ENCODE measurements at places on chromosomes 13 and 19. TPM values are rescaled to one million over a fixed set of nuclear protein-coding genes. Genes with fewer than 3 reads are reported as not detected.

PTGIR gene
- total RNA-seq = 0.82 TPM

SLC8A2 gene
- 0.30 TPM for total RNA-seq

SIGLEC11 gene
- not detected for total RNA-seq

CEACAM8 gene
- not detected for total RNA-seq

ZNF529 gene
- 9.6 TPM for total RNA-seq

OR7A5 gene
- total RNA-seq = not detected

SIGLEC14 gene
- total RNA-seq = 1.2 TPM

NRTN gene
- total RNA-seq = not detected

LRRC8E gene
- total RNA-seq = 0.08 TPM

PDX1 gene
- total RNA-seq = not detected

SMIM44 gene
- total RNA-seq = not detected

SLC6A16 gene
- total RNA-seq = 0.27 TPM

IGFL1 gene
- total RNA-seq = not detected

C1QTNF9B gene
- total RNA-seq = 1.6 TPM

ZNF799 gene
- 1.9 TPM for total RNA-seq

TSEN34 gene
- 18.2 TPM for total RNA-seq

ELSPBP1 gene
- not detected for total RNA-seq

LGALS4 gene
- total RNA-seq = 2.0 TPM

SIAH3 gene
- not detected for total RNA-seq

HPN gene
- 17.7 TPM for total RNA-seq

STAP2 gene
- total RNA-seq = 0.60 TPM

MCEMP1 gene
- 0.19 TPM for total RNA-seq

PIN1 gene
- 49.6 TPM for total RNA-seq

JAK3 gene
- 0.95 TPM for total RNA-seq

S1PR4 gene
- total RNA-seq = 0.79 TPM

IL27RA gene
- total RNA-seq = 3.7 TPM

ZNF723 gene
- not detected for total RNA-seq

CATSPERD gene
- not detected for total RNA-seq

SRRM5 gene
- total RNA-seq = 0.12 TPM

RDH8 gene
- total RNA-seq = not detected

DOCK6 gene
- 20.3 TPM for total RNA-seq

SHISA7 gene
- not detected for total RNA-seq

PGPEP1 gene
- total RNA-seq = 37.7 TPM

UPK1A gene
- not detected for total RNA-seq

SNRPD2 gene
- 215 TPM for total RNA-seq

TGFBR3L gene
- total RNA-seq = 13.0 TPM

GZMM gene
- not detected for total RNA-seq

ZNF544 gene
- 2.4 TPM for total RNA-seq

ZBTB32 gene
- not detected for total RNA-seq

APC2 gene
- total RNA-seq = 0.04 TPM

PPFIA3 gene
- total RNA-seq = 3.4 TPM

GARIN5A gene
- total RNA-seq = 4.4 TPM

LILRB3 gene
- total RNA-seq = 1.9 TPM

VN1R2 gene
- not detected for total RNA-seq

All from psoas muscle (tissue), 8 donors.